Smooth muscle cell of bladder (primary cell): ENCODE measurements at places on chromosomes 12 and 14. TPM values are rescaled to one million over a fixed set of nuclear protein-coding genes. Genes with fewer than 3 reads are reported as not detected.

RHEBL1 gene
- 0.28 TPM in 1 of 2 replicates, not detected in the other for total RNA-seq

DENR gene
- 25.6 and 29.1 TPM in 2 replicates for total RNA-seq

MLF2 gene
- 106 and 115 TPM in 2 replicates for total RNA-seq

NGB gene
- not detected in 2 replicates for total RNA-seq

TCP11L2 gene
- total RNA-seq, result 42.4 and 65.1 TPM in 2 replicates

RBMS2 gene
- 10.2 and 10.5 TPM in 2 replicates for total RNA-seq

SLC39A5 gene
- total RNA-seq, result under 0.01 TPM in 2 replicates

KRT85 gene
- total RNA-seq, result not detected in 2 replicates

OR4K13 gene
- not detected in 2 replicates for total RNA-seq

TAS2R30 gene
- total RNA-seq, result 2.9 and 3.3 TPM in 2 replicates

SLC4A8 gene
- total RNA-seq, result 0.18 and 0.28 TPM in 2 replicates
